ENCODE measurements at places on chromosomes 7 and 10. TPM values are rescaled to one million over a fixed set of nuclear protein-coding genes. Genes with fewer than 3 reads are reported as not detected.
A peak's percentile ranks its signal among the peaks of the same experiment; 100 is the strongest.

Gene EFCAB10
- total RNA-seq, result 3.6 TPM

DNA sequence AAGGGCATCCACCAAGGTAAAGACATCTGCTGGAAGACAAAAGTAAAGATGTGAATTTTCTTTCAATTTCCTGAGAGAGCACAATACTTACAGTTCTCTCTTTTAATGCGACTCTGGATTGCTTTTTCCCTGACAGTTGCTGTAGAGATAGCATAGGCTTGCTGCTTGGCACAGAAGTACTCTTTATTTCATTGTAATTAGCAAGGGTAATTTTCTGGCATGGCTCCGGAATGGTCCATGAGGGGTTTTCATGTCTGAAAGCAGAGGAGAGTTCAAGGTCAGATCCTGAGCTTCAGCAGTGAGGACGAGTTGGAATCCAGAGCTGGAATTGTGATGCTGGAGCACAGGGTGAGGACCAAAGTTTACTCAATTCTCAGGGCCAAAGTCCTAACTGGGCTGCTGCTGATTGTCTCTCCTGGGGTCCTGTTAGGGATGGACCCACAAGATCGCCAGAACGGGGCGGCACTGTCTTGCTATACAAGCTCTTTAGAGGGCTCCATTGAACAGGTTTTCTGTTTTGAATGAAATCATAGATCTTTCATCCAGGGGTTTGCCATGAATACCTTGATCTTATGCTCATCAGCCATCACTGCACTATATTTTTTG, 190.0 kb upstream of the MKI67 start:
- DNase-seq, result no peak

Gene GSTO1
- total RNA-seq, result 202 TPM

Gene GPRIN2
- total RNA-seq, result not detected

Gene ASAH2
- total RNA-seq, result 5.7 TPM

- no peak for DNase-seq
These were observed 191.3 kb upstream of the CDCA7L start for GRCh38 chr7:22137026-22137425.

Gene CC2D2B
- not detected for total RNA-seq

DNA sequence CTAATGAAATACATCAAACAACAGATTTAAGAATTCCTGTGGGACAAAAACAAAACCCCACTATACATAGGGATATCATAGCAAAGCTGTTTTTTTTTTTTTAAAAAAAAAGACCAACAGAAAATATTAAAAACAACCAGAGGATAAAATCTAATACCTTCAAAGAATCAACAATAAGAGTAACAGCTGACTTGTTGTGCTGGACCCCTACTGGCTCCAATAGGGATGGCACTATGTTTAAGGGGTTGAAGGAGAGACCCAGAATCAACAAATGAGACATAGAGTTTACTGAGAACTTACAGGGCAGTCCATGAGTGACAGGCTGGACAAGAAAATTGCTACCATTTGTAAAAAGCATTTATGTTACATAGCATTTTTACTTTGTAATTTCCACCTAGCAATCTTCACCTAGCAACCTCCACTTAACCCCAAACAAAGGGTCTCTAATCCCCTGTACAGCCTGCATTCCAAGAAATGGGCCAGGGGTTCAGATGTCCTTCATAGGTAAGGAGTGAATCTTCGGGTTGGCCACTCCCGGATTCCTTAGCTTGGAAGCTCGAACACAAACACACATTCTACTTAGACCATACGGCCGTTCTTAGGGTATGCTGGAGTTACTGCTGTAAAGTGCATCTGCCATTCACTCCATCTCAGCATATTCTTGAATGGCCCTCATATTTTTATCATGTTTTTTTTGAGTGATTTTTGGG, 25.8 kb downstream of the ASZ1 start:
- no peak for DNase-seq

GRCh38 chr10:110803830-110804338, 67.8 kb upstream of the PDCD4 start:
- peak; percentile 38 for DNase-seq

DNA sequence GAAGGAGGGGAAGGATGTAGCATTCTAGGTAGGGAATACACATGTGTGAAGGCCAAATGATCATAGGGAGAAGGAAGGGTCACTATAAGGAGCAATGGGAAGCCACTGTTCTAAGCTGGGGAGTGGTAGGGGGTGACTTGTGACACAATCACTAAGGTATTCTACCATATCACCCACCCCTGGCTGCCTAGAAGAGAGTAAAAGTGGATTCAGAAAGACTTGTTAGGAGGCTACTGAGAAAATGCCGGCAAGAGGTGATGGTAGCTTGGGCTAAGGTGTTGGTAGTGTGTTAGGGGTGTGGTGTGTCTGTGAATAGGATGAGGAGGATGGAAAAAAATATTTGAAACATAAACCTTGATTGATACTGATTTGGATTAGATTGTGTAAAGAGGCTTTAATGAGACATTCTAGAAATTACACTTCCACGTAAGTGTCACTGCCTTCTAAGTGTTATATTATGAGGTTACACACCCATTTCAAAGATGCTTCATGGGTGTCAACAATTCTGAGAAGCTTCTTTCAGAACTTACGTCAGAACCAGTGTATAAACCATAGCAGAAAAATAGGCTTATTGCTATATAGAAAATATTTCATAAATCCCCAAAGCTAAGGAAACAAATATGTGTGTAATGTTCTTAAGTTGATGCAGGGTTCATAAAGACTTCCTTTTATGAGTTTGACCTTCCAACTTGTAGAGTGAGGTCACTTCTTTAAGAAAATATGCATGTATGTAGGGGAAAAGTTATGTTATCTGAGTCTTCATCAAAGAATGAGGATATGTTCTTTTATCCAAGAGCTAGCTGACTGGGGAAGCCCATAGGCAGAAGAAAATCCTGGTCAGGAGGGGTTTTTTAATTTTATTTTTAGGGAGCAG, 5.6 kb upstream of the BPGM start:
- no peak for DNase-seq

DNA sequence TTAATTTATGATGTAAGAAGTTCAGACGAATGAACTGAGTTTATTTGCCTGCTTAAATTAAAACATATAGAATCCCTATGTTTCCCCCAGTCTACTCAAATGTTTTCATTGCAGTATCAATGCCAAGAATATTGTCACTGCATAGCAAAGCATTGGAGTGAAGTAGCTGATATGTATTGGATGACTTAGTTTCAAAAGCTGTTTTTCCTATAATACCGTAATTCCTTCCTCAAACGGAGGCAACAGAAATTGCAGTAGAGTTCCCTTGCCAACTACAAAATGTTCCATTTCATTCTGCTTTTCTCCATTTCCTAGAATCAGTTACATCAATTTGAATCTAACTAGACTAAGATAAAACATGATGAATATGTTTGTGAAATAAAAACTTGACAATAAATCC, 174.1 kb downstream of the CNTNAP2 start:
- DNase-seq, result no peak

DNA sequence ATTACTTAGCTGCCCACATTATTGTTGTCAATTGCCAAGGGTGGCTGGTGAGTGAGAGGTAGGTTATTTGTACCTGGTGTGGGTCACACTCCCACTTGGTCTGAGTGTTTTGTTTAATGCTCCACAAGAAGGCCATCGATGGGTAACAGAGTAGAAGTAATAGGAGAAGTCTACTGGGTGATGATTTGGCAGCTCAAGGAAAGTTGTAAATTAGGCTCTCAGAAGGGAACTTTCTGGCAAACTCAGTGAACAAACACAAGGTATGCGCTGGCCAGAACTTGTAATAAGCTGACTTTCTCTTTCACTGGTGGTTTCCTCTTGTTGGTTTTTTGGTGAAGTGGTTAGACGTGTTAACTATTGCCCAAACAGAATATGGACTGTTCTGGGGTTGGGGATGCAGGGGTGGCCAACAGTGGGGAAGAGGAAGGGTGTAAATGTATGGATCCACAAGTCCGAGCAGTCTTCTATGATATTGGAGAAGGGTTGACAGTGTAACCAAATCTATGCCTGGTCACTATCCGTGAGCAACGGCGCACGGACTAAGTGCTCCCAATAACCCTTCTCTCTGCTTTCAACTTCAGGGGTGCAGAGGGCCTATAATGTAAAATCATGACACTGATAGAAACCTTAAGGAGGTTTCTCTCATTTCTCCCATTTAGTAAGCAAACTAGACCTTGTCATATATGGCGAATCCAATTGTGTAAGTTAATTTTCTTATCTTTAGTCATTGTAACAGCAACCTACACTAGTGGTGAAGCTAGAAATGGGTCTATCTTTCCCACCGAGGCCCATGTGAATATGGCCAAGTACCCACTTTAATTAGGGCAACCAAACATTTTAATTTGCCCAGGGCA, 212.8 kb downstream of the PTEN start:
- no peak for DNase-seq

Gene EGR2
- 0.32 TPM for total RNA-seq

Gene SPDYE9
- 0.54 TPM for total RNA-seq

DNA sequence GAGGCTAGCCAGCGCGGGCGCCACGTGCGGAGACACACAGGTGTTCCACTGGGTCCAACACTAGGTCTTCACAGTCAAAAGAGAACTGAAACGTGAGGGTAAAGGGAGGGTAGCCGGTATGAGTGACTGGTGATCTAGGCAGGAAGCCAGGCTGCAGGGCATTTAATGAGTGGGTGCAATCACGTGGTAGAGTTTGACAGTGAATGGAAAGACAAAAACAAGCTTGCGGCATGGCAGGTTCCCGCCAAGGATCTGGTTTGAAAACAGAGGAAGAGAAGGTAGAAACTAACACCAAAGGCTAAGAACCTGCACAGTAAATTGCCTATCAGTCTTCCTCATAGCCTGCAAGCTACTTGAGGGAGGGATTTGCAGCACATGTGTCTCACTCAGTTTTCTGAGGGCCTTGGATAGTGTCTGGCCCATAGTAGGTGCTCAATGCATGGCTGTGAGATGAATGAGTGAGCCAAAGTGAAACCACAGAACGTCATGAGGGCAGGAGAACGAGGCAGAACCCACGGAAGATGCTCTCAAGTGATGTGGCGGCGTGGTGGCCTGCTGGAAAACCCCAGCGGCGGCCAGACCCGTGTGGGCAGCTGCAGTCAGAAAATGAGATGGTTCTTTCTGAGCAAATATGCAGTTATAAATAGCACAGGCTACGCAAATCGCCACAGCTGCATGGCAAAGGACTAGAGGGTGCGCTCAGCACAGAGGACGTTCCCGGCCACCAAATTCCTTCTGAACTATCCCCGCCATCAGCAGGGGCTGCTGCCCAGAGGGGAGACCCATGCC, 183.6 kb upstream of the NFE2L3 start:
- DNase-seq, result no peak

GRCh38 chr10:58993480-58994221, 182.8 kb upstream of the PHYHIPL start:
- DNase-seq, result no peak

Gene POM121C
- 8.8 TPM for total RNA-seq

GRCh38 chr10:73585327-73585726, 5.8 kb downstream of the USP54 start:
- no peak for DNase-seq

DNA sequence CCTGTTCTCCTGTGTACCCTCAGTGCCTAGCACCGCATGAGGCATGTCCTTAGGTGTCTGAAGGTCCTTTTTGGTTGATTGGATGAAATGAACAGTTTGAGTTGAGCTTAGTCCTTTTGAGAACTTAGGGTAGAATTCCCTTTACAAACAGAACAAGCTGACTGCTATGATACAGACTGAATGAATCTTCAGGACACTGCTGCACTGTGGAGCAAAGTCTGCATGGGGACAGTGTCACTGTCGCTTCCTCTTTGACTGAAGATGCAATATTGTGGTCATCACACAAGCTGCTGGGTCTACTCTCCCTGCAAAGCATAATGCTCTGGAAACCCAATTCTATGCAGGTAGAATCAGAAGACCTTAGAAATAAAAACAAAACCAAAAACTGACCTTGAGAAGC, 8.6 kb upstream of the PLAU start:
- DNase-seq, result no peak

- no peak for DNase-seq
These were observed 7.7 kb upstream of the TMEM120A start for GRCh38 chr7:76002139-76002538.

Gene MMD2
- not detected for total RNA-seq

DNA sequence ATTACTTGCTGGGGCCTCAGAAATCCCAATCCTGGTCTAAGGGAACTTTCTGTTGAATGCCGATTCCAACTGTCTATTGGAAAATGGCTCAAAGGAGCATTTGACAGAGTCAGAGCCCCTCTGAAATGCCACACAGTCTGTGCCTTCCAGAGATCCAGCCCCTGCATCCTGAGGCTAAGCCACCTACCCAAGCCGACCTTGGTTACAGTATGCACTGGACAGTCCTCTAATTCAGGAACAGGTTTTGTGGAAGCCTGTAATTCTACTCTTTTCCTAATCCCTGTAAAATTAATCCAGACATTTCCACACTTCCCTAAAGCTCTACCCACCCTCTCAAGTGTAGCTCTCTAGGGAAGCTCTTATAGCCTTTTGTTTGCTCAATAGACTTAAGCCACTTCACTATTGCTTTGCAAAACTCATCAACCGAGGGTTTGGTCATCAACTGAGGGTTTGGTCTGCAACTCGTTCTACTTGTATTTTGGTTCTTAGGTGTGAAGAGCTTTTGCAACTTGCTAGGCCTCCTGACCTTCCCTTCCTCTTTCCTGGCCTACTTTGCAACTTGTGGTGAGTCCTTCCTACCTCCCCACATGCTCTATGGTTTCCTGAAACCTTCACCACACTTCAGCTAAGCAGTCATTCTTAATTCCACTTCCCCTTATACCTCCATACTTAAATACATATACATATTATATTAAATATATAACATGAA, 364.8 kb downstream of the SFMBT2 start:
- DNase-seq, result no peak

Gene HK1
- 34.2 TPM for total RNA-seq

Gene IFIT1B
- total RNA-seq, result not detected

GRCh38 chr7:45980181-45980905, 59.3 kb upstream of the IGFBP3 start:
- no peak for DNase-seq

Gene CFAP70
- total RNA-seq, result 0.32 TPM

Gene UCN3
- not detected for total RNA-seq

DNA sequence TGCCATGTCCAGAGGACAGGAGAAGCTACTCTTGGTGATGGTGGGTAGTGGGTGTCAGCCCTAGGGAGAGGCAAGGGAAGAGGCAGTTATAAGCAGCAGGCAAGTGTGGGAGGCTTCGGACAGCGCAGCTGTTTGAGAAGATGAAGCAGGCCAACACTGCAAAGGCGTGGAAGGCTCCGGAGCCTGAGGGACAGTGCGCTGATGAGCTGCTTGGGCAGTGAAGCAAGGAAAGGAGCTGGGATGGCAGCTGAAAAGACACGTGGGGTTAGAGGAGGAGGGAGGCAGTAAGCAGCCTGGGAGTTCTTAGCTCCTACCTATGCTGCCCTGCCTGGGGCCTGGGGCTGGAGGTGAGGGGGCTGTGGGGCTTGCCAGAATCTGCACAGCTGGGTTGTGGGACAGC, 50.1 kb upstream of the CRTAC1 start:
- DNase-seq, result no peak

GRCh38 chr7:154906736-154907355, 96.1 kb downstream of the PAXIP1 start:
- no peak for DNase-seq

Gene TDRD1
- not detected for total RNA-seq

DNA sequence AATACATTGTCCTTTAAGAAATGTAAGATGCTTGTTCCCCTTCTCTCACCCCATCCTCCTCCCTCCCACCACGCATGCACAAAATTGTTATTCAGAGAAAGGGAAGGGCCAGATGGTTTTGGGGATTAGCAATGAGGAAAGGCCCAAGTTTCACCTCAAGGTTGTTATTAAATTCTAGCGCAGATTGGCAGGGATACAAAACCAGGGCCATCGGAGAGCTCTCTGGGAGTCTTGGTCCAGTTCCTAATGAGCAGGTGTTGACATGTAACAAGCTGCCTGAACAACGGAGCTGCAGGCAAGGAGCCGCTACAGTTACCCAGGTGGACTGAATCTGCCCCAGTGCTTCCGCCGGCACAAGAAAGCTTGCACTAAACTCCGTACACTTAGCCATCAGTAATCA, 9.7 kb upstream of the ANK3 start:
- DNase-seq, result no peak

Gene TMEM213
- total RNA-seq, result not detected

Data from NCI-H460 (cell line).